ENCODE measurements at places on chromosomes 1 and 21. TPM values are rescaled to one million over a fixed set of nuclear protein-coding genes. Genes with fewer than 3 reads are reported as not detected.

HTR1D gene
- 4.6 TPM for total RNA-seq

- DNase-seq: no peak
These were observed 6.9 kb downstream of the ARHGEF16 start for GRCh38 chr1:3461238-3461933.

GRCh38 chr1:72516826-72517225 lies 234.5 kb upstream of the NEGR1 start:
- DNase-seq: no peak

GRCh38 chr1:186880982-186881381 lies 52.2 kb downstream of the PLA2G4A start:
- no peak for DNase-seq

SPRR2E gene
- total RNA-seq: not detected

- DNase-seq: no peak
These were observed 1.3 kb downstream of the AHDC1 start for GRCh38 chr1:27602462-27603308.

DNA sequence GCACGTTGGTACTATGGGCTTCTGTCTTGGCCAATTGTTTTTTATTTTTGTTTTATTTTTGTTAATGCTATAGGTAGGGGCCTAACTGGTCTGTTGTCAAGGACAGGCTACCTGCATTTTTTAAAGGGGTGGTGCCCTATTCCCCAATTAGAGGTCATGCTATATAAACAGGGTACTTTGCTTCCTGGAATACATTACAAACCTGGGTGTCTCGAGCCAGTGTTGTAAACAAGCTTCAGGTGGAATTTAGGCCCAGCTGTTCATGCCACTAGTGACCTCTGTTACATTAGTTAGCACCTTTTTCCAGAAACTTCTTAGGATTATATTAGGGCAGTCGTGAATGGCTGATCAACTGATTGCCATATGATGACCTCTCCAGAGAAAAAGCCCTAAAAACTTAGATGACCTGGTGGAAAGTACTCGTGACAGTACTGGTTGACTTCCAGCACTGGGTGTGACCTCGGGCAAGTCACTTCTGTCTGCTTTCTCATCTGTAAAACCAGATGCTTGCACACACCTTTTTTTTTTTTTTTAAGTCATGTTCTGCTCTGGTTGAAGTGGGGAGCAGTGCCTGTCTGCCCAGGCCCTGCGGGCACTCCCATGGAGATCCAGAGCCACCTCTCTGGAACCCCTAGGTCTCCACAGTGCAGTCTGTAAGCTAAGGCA lies 46.5 kb downstream of the ELK4 start:
- DNase-seq: no peak

GRCh38 chr1:8874230-8875201 lies 4.0 kb downstream of the ENO1 start:
- DNase-seq: no peak

GRCh38 chr1:24903955-24904730 lies 25.9 kb downstream of the RUNX3 start:
- no peak for DNase-seq

DNA sequence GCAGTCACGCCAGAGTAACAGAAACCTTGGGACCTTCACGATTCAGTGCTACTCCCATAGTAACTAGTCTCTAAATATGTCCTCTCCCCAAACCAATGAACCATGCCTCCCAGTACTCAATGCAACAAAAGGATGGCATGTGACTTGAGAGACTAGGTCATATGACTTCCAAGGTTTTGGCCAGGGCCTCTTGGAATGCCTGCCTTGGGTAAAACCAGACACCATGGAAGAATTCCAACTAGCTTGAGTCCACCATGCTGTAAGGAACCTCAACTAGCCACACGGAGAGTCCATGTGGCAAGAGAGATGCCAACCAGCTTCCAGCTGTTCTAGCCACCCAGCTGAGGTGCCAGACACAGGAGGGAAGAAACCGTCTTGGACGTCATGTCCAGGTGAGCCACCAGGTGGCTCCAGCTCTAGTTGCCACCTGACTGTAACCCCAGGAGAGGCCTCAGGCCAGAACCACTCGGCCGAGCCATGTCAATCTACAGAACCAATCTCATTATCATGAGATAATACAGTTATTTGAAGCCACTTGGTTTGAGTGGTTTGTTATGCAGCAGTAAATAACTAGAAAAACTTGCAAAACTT lies 115.0 kb downstream of the SYF2 start:
- DNase-seq: no peak

GRCh38 chr1:172940174-172940855 lies 110.4 kb downstream of the TNFSF18 start:
- DNase-seq: peak; percentile 75

LAD1 gene
- 0.67 TPM for total RNA-seq

- DNase-seq: peak; percentile 13
These were observed 90.1 kb upstream of the DIRAS3 start for GRCh38 chr1:68140536-68140935.

- DNase-seq: no peak
These were observed 21.3 kb upstream of the LRRC3 start for GRCh38 chr21:44433791-44434567.

DNA sequence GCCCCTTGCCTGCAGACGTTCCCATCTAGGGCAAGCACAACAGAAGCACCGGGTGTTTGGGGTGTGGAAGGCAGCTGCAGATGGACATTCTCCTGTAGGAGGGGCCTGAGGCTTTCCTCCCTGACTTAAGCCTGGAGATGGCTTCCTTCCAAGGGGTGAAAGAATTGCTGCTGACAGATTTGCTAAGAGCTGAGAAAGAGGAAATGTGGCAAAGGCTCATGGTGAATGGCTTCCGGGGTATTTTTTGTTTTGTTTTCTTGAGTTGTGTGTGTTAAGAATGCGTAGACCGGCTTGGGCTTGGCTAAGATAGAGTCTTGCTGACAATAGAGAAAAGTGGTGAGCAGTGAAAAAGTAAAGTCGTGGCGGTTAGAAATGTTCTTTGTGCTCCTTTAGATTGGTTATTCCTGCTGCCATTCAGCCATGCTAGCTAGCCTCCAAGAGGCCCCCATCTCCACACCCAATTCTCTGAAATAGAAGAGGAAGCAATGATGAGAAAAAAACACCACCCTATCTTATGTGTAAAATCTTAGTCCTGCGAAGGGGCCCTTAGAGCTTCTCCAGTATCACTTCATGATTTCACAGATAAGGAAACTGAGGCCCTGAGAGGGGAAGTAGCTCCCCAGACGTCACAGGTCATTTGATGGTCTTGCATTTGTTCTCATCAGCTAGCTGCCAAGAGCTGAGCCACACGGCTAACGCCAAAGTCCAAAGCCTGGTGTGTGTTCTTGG lies 36.9 kb downstream of the EIF2D start:
- peak; percentile 74 for DNase-seq

SLC45A3 gene
- total RNA-seq: 13.0 TPM

- DNase-seq: no peak
These were observed 11.5 kb upstream of the AGT start for GRCh38 chr1:230725256-230726012.

MATN1 gene
- not detected for total RNA-seq

- no peak for DNase-seq
These were observed 40.6 kb downstream of the STUM start for GRCh38 chr1:226589008-226589733.

DNA sequence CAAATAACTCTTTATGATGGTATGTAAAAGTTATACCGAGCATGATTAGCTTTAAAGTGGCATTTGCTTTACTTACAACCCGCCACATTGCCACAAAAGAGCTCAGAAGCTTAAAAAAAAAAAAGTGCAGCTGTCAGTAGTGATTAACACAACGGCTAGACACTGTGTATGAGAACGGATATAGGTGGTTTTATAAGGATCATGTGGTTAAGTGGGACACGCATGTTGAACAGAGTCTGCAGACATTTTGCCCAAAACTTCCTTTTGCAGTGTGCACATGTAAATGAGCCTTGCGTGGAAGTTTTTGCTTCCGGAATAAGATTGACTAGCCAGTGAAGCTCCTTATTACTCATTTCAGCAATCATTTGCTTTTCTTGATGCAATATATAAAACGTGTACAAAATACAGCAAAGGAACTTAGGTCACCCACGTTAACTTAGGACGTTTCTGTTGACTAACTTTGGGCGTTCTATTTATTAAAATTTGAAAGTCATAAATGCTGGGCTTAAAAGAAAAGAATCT lies 58.7 kb upstream of the RGS1 start:
- DNase-seq: no peak

TRIM45 gene
- 6.0 TPM for total RNA-seq

GRCh38 chr1:221310180-221310579 lies 430.9 kb downstream of the HLX start:
- DNase-seq: no peak
